ENCODE measurements at places on chromosomes 3 and 15.

- DNase-seq = no peak
Observed at GRCh38 chr3:144859161-144859560, 887.5 kb downstream of the DIPK2A start.

DNA sequence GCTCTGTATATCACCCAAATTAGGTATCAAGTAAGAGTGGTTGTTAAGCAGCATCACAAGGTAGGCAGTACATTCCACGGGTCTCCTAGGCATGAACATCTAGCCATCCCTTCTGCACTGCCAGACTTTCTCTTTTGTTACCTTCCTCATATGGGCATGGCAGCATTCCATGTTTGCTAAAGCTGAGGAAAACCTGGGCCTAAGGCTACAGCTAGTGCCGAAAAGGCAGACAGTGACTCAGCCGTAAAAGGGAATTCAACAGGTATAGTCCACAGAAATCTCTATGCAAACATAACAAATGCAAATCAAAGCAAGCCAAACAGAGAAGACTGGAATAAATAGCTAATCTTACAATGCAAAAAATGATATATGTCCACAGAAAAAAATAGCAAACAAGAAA is 645.4 kb downstream of the ZBBX start:
- DNase-seq = no peak

DNA sequence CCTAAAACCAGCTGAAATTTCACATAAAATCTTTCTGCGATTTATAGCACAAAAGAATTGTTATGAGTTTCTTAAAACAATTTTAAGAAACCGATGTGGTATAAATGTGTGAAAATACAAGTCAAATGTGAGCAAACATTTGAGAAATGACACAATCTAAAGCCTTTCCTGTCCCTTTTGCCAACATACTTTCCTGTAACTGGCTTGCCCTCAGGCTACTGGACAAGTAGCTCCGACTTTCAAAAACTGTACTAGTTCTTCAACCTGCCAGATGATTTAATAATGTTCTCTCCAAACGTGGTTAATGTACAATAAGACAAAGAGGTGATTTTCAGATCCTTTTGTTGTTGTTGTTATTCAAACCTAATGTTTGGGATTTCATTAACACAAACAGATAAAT is 105.9 kb upstream of the ARHGEF26 start:
- DNase-seq = no peak

DNA sequence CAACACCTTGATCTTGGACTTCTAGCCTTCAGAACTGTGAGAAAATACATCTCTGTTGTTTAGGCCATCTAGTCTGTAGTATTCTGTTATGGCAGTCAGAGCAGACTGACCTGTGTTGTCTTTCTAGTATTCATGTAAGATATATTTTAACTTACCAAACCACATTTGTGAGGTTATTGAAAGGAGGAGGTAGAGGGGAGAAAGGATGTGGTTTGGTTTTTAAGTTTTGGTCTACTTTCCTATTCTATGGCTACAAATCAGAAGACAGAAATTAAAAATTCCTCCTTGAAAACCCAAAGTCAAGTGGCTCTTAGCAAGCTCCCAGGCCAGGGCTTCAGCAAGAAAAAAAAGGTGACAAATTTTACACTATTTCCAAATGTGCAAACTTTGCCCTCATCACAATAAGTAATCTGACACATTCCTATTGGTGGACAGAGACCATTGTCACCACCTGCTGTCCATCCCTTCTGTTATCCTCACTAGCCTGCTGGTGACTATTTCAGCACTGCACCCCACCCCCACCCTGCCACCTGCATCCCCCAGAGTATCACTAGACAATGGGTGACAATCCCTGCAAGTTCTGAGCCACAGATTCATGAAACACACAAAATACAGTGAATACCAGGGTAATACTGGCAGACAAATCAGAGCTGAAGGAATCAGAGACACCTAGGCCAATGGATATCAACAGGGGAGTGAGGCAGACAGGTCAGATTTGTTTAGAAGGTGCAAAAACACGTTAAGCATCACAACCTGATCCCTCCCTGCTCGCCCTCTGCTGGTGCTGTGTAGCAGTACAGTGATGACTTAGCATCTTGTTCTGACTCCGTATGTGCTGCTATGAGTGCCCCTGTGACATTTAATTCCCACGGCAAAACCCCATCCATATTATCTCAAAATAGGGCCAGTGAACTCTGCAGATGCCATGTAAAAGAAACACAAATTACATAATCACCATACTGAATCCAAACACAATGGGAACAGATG is 79.0 kb upstream of the DCLK3 start:
- peak; percentile 19 for DNase-seq

GRCh38 chr15:82890995-82891390 is 61.5 kb downstream of the HOMER2 start:
- DNase-seq = no peak

- DNase-seq = no peak
Observed at GRCh38 chr3:168047190-168047795, 48.4 kb downstream of the GOLIM4 start.

DNA sequence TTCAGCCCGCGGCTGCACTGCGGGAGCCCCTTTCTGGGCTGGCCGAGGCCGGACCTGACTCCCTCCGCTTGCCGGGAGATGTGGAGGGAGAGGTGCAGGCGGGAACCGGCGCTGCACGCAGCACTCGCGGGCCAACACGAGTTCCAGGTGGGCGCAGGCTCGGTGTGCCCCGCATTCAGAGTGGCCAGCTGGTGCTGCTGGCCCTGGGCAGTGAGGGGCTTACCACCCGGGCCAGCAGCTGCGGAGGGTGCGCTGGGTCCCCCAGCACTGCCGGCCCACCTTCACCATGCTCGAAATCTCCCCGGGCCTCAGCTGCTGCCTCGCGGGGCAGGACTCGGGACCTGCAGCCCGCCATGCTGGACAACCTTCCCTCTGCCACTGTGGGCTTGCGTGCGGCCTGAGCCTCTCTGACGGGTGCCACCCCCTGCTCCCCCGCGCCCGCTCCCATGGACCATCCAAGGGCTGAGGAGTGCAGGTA is 733.5 kb upstream of the CCDC54 start:
- no peak for DNase-seq

GRCh38 chr3:178880274-178880673 is 191.3 kb downstream of the ZMAT3 start:
- no peak for DNase-seq

DNA sequence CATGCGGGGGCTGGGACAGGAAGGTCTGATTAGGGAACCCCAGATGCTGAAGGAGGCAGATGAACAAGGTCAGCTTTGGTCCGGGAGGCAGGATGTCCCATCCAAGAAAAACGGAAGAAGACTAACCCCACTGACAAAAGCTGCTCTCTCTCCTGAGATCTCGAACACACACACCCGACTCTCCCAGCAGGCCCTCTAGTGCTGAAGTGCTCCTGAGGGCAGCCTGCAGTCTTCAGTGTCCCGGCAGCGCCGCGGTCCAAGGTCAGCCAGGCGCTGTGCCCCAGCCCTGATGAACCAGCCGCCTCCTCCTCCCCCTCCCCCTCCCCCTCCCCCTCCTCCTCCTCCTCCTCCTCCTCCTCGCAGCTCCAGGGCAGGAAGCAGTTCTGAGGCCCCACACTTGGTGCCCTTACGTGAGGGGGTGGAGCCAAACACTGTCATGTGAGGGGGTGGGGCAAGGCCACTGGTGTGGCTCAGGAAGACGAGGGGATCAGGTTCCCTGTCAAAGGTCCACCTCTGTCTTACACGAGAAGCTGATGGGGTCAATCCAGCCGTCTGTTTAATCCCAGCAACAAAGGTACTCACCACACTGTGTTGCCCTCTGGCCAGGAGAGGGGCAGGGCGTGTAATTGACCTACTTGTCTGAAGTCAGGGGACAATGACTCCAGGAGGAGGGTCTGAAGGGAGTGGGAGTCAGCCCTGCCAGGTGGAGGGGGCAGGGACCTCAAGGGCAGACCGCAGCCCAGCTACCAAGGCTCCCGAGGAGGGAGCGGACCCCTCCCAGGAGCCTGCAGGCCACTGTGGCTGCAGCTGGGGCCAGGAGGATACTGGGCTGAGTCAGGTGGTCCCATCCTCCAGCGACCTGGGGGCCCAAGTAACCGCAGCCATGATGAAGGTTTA is 34.3 kb downstream of the PRR23E start:
- no peak for DNase-seq

Measured in T-helper 1 cell (primary cell).